ENCODE measurements at places on chromosomes 4 and X. TPM values are rescaled to one million over a fixed set of nuclear protein-coding genes. Genes with fewer than 3 reads are reported as not detected.
A peak's percentile ranks its signal among the peaks of the same experiment; 100 is the strongest.

- no peak for DNase-seq
Measured at GRCh38 chr4:164177153-164177552, 576.8 kb upstream of the SMIM31 start.

SERTM2 gene
- total RNA-seq, result 0.10 TPM

- DNase-seq, result no peak
Measured at GRCh38 chr4:112007391-112007790, 137.9 kb upstream of the FAM241A start.

MAGEC2 gene
- not detected for total RNA-seq

GRCh38 chrX:134599184-134599914 lies 58.9 kb downstream of the PLAC1 start:
- peak; percentile 81 for DNase-seq

MGAT4D gene
- total RNA-seq, result not detected

All from skin of body (tissue), 3 donors.